HT1080 (cell line): ENCODE measurements at places on chromosomes 5 and 9.

DNA sequence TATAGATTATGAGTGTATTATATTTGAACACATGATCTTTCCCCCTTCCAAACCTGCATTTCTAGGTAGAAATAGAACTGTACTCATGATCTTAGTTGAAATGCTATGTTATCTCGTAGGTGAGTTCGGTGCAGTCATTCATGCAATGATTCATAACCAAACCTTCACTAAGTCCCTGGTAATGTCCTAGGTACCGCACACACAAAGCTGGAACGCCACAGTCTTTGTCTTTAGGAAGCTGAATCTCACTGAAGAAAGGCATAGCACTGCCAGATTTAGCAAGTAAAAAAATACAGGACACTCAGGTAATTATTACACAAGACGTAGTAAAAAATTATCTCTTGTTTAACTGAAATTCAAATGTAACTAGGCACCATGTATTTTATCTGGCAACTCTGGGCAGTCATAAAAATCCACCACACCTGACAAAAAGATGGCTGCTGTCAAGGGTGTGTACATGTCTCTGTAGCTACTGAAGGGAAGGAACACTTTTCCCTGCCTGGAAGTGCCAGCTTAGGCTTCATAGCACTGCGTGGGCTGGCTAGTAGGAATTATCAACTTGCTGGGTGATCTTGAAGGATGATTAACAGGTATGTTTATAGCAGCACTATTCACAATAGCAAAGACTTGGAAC is 28.0 kb upstream of the TXN start:
- DNase-seq = no peak

- no peak for DNase-seq
Measured at GRCh38 chr9:73080110-73080694, 71.5 kb upstream of the ANXA1 start.

DNA sequence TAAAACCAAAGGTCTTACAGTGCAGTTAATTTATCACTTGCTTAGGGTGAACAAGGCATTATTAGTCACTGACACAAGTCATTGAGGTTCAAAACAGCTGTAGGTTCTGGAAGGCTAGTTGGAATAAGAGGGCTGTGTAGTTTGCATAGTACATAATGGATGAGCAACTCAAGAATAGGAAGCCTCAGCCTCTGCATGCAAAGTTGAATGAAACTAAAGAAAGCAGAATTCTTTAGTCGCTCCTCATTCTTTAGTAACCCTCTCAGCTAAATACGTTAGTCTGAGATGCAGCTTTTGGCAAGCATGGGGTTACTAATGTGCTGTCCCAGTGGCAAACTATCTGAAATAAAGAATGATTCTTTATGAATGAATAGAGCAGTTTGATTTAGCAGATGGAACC is 74.2 kb downstream of the ADGRV1 start:
- DNase-seq = no peak

- DNase-seq = no peak
Measured at GRCh38 chr5:158265931-158266700, 407.2 kb upstream of the CLINT1 start.

GRCh38 chr5:43191740-43192557 is at the start of gene NIM1K:
Gene NIM1K, plus strand, starts transcription at chr5:43192225. Its CDS starts 53,551 bp downstream, at chr5:43245776.
- DNase-seq = no peak

DNA sequence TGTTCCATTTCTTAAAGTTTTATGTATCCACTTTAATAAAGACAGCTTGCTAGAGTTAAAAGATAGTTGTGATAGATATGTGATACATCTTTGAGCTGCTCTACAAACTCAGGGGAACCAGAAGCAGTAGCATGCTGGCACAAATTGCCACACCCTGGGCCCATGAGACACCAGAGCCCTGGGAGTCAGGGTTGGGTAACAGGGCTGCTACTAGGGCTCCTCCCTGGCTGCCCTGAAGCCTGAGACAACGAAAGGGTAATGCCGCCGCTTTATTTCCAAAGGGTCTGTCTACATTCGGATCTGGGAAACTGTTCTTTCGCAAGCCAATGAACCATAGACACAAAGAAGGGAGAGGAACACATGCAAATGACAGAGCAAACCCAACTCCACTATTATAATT is 29.2 kb downstream of the PTPN3 start:
- DNase-seq = no peak

- DNase-seq = peak; percentile 58
Measured at GRCh38 chr9:91727316-91727861, 222.6 kb downstream of the ROR2 start.

DNA sequence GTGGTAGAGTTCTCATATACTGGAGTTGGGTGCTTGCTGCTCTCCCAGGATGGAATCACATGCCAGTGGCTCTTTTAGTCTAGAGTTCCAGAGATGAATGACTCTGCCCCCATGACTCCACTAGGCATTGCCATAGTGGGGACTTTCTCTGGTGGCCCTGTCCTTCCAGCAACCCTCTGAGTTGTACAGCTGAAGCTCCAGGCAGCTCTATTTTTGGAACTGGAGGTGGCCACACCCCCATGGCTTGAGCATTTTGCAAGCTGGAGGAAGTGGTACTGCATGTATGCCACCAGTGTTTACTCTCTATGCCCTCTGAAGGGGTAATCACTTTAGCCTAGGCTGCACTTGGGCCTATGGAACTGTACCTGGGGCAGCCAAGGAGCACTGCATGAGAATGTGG is 112.6 kb downstream of the RANBP17 start:
- no peak for DNase-seq

DNA sequence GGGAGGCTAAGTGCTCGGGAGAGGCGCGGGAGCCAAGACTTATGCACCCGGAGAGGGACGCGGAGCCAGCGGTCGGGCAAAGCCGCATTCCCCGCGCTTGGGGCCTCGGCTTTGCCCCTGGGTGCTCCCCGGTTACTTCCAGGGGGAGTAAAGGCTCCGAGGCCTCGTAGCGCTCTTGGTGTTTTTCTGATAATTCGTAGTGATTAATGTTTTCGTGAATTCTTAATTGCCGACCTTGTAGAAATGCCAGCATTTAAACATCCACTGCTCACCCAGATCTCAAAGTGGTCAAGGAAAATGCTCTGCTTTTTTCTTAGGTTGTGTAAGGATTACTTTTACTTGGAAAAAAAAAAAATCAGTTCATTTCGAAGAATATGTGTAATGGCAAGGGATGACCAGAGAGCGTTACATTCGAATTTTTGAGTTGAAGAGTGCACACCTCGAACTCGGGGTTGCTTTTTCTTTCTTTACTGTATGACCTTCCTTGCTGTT is 654 bp upstream of the TUT7 start:
- DNase-seq = no peak

GRCh38 chr5:172428224-172429166 is 25.8 kb downstream of the SH3PXD2B start:
- no peak for DNase-seq

DNA sequence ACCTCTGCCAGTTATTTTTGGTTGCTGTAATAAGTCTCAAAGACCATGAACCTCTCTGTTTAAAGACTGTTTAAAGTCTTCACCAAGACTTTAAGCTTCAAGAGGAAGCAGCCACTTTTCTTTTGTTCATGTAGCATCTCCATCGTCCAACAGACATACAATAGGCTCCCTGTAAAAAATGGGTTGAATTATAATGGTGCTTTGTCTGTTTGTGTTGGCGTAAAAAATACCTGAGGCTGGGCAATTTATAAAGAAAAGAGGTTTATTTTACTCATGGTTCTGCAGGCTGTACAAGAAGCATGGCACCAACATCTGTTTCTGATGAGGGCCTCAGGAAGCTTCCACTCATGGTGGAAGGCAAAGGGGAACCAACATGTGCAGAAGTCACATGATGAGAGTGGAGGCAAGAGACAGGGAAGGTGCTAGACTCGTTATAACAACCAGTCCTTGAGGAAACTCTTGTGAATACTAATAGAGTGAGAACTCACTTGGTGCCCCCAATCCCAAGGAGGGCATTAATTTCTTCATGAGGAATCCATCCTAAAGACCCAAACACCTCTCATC is 126.3 kb upstream of the RPS23 start:
- no peak for DNase-seq

DNA sequence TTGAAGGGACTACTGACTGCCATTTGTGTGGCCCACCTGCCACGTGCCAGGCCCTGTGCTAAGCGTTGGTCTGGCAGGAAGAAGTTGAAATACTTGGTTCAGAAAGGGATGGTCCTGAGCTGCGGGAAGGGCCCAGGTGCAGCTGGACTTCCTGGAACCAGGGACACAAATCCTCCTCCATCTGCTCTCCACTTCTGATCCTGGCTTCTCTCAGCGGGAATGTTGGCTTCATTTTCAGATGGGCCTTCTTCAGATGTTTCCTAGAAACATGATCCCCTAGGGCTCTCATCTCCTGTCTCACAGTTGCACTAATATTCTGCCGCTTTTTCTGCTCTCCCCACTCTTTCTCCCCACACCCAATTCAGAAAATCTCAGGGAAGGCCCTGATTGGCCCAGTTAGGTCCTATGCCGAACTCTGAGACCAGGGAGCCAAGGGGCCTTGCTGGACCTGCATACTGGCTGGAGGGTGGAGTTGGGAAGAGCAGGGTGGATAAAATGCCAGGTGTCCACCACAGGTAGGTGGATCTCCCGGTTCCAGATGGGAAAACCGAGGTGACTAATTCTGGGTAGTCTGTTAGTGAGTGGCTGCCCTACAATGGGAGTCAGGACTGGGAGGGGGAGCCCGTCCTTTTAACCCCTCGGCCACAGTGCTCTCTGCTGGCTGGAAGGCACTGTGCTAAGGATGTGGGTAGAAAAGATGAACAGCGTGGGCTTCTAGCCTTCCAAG is 19.4 kb downstream of the PSAT1 start:
- no peak for DNase-seq

GRCh38 chr9:133635098-133635497 is 1.1 kb upstream of the DBH start:
- DNase-seq = no peak

DNA sequence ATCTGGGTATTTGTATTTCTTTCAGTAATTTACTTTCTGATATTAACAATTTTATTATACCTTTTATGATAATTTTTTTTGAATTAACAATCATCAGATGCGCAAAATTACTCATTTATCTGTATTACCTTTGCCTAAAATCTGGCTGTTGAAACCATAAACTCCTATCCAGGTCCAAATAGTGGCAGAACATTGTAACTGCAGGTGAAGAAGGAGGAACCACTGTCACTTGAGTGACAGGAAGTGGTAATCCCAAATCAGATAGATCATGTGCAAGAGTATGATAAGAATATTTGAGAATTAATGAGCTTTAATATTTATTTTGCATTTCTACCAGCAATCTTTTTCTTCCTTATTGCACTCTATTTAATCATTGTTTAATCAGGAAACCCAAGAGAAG is 139.3 kb upstream of the TLE4 start:
- DNase-seq = no peak

GRCh38 chr9:128260340-128260739 is 15.5 kb downstream of the GOLGA2 start:
- DNase-seq = no peak

GRCh38 chr5:129114539-129115193 is 20.1 kb downstream of the ISOC1 start:
- DNase-seq = no peak

DNA sequence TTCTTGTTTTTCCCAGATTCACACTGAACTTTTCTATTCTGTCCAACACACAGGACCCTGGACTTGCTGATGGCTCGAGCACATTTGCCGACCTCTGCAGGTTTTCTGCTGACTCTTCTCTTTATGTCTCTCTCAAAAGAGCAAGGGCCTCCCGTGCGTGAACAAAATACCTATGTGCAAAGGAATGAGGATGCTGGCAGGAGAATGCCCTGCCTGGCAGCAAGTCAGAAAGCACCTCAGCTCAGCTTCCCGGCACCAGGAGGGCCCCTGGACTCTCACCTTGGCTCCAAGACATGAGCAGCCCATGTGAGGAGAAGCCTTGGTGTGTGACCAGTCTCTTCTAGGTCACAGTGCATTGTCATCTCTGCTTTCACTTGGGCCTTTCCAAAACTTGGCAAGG is 36.1 kb downstream of the PAPPA start:
- DNase-seq = no peak

DNA sequence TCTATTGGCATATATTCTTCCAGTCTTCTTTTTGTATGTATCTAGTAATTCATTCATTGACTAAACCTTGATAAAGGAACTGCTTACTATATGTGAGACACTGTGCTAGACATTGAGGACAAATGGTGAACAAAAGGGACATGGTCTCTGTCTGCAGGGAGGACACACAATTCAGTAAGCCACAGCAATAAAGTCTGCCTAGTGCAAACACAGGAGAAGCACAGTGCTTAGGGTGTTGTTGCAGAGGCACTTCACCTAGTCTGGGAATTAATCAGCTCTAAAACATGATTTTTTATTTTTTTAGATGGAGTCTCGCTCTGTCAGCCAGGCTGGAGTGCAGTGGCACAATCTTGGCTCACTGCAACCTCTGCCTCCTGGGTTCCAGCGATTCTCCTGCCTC is 6.4 kb upstream of the CCL28 start:
- DNase-seq = no peak

GRCh38 chr5:100777680-100778300 is 125.3 kb downstream of the ST8SIA4 start:
- peak; percentile 85 for DNase-seq

GRCh38 chr5:93603078-93603792 is 20.2 kb downstream of the NR2F1 start:
- no peak for DNase-seq

- DNase-seq = peak; percentile 71
Measured at GRCh38 chr5:33343676-33344327, 97.0 kb upstream of the TARS1 start.

GRCh38 chr5:154756009-154756867 is 1.1 kb downstream of the LARP1 start:
- peak; percentile 24 for DNase-seq

- no peak for DNase-seq
Measured at GRCh38 chr9:114430457-114430856, 42.7 kb upstream of the AKNA start.

GRCh38 chr9:110821064-110821463 is 152.5 kb downstream of the MUSK start:
- DNase-seq = no peak

- no peak for DNase-seq
Measured at GRCh38 chr9:131276094-131276888, at the start of gene FAM78A. Gene FAM78A, minus strand, starts transcription at chr9:131276510. Its CDS starts 331 bp downstream, at chr9:131276179.

- peak; percentile 84 for DNase-seq
Measured at GRCh38 chr5:1174122-1174936, 27.1 kb upstream of the SLC6A19 start.

- no peak for DNase-seq
Measured at GRCh38 chr5:168642019-168642418, 62.9 kb upstream of the PANK3 start.

DNA sequence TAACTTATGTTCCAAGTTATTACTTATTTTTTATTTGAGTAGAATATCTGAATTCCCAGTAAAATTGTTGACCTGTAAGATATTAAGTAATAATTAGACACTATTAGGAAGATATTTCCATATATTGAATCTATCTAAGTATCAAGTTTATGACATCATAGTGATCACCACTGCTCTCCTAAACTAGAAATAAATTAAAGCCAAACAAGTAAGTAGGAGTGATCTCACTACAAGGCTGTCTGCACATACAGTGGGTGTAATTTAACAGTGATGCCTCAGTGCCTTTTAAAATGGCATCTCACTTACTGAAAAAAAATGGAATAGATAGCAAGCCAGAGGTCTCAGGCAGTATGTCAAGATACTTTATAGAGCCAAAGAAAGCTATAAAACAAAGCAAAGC is 789.6 kb downstream of the KCTD16 start:
- DNase-seq = no peak
